ENCODE measurements at places on chromosomes 4 and X.

- no peak for DNase-seq
Measured at GRCh38 chr4:102871772-102872171, 3.0 kb downstream of the CISD2 start.

- no peak for DNase-seq
Measured at GRCh38 chrX:39156051-39156450, 354.8 kb downstream of the MID1IP1 start.

- no peak for DNase-seq
Measured at GRCh38 chr4:11739992-11740391, 311.3 kb upstream of the HS3ST1 start.

DNA sequence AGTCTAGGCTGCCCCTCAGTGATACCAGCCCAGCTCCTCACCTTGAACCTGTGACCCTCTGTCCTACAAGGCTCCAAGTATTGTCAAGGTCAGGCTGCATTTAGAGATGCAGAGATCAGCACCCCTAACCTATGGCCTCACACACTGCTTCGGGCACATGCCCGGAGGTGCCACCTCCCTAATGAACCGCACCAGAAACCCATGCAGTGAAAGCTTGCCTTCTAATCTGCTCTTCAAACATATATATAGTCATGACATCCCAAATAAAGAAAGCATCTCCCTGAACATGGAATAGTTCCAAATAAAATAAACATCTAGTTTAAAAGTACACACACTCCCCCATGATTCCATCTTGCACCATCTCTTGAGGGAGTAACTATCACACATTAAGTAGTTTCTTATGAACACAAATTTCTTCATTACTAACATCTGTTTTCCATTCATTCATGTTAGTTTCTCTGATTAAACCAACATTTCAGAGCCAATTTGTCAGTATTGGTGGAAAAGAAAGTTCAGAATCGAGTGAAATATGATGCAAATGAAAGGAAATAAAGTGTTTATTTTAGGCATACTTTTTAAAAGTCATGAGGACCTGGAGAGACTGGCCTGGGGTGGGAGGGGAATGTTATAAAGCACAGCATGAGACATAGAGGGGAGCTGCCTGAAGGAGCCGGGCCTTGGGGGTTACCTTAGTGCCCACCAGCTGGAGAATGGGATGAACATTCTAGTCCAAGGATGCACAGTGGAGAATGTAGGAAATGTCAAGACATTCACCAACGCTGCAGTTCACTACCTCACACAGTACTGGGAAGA, 19.2 kb downstream of the CC2D2A start:
- DNase-seq = no peak

GRCh38 chr4:85548841-85549240, 73.9 kb downstream of the ARHGAP24 start:
- DNase-seq = no peak

DNA sequence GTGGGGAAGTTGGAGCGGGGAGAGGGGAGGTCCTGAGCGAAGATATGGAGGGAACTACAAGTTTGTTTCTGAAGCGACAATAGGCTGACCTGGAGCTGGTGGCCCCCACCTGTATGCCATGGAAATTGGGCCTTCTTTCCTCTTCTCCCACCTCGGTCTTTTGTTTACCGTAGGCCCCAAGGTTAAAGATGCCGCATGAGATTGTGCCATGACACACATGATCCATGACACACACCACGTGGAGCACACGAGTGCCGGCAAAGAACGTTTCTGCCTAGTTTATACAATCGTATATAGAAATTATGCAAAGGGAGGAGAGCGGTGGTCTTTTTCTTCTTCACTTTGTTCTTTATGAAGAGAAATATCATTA, 408 bp downstream of the TMEM33 start:
- no peak for DNase-seq

- DNase-seq = no peak
Measured at GRCh38 chrX:106751407-106751806, 24.9 kb downstream of the RNF128 start.

DNA sequence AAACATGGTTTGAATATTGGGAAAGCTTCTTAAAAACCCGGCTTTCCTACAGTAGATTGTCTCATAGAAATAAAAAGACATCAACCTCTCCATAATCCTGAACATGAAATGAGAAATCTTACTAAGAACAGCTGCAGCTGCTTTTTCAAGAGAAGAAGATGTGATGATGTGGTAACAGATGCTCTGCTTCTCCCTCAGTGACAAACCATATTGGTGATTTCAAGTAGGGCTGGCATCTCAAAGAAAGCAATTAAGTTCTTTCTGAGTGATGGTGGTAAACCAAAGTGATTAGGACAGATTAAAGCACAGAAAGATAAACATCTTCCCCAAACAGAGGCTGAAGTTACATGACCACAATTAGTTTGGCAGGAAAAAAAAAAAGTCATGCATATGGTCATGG, 1477.7 kb downstream of the RAPGEF2 start:
- no peak for DNase-seq

DNA sequence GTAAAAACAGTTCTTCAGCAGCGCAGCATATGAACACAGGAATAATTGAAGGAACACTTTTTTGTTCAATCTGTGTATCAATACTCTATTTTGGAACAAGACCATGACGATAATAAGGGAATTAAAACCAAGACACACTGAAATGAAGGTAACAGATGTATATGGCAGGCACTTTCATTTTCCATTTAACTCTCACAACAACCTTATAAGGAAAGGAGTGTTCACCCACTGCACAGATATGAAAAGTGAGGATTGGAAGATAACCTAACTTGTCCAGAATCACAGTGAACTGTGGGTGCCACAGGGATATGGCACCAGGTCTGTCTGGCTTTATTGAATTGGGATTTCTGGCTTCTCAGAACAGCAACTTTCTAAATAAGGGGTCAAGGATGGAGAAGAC, 153.3 kb downstream of the MID1IP1 start:
- no peak for DNase-seq

GRCh38 chr4:116925900-116926457, 159.4 kb downstream of the TRAM1L1 start:
- DNase-seq = no peak

DNA sequence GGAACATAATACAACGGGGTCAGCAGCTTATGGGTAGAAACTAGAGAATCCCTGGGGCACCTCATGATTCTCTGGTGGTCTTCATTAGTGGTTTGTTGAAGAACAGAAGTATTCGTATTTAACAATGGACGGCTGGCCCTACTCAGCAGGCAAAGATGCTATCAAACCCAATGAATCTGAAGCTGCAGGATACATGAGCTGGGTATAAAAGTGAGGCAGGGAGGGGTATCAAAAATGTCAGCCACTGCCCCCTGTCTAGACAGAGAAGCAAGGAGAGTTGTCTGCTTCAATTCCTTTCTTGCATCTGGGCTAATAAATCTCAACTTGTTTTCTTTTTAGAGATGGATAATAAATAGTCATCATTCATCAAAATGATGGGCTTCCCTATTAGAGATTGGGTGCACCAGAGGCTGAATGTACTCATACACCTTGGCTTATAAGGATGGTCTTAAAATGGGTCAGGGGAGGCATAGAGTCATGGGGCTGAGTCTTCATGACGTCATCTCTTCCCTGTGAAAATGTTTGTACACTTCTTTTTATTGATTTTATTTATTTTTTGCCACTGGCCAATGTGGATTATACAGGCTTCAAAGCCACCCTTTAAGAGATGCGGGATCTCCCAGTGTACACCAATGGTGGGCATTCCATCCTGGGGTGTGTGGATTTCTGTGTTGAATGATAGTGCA, 259.5 kb downstream of the SHOX start:
- DNase-seq = no peak

- no peak for DNase-seq
Measured at GRCh38 chr4:27789773-27790172, 929.1 kb downstream of the STIM2 start.

- DNase-seq = no peak
Measured at GRCh38 chrX:13345438-13345837, 25.6 kb upstream of the ATXN3L start.

- DNase-seq = no peak
Measured at GRCh38 chr4:165191348-165191656, 16.1 kb upstream of the KLHL2 start.

Measured in sciatic nerve (tissue), 2 donors.